Fibroblast of upper back skin (primary cell): ENCODE measurements at places on chromosomes 13 and 19.

DNA sequence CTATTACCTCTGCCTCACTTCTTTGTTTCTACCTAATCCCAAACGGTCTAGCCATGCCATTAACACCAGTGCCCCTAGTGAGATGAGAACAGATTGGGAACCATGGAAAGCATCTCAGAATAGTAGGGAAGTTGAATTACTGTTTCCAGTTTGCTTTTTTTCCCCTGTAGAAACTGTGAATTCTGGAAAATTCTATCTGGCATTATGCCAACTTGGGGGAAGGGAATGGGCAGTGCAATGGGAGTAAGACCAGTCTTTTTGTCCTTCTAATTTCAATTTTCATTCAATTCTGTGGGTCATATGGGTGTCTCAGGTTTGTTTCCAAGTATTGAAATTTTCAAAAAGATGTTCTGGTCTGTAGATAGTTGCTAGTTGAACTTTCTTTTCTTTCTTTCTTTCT is 1666.1 kb downstream of the SLITRK1 start:
- DNase-seq = no peak

GRCh38 chr19:50478901-50479715 is 2.5 kb upstream of the GARIN5A start:
- peak; percentile 15 for DNase-seq

- DNase-seq = no peak
Observed at GRCh38 chr19:50553134-50553703, 15.0 kb downstream of the LRRC4B start.

DNA sequence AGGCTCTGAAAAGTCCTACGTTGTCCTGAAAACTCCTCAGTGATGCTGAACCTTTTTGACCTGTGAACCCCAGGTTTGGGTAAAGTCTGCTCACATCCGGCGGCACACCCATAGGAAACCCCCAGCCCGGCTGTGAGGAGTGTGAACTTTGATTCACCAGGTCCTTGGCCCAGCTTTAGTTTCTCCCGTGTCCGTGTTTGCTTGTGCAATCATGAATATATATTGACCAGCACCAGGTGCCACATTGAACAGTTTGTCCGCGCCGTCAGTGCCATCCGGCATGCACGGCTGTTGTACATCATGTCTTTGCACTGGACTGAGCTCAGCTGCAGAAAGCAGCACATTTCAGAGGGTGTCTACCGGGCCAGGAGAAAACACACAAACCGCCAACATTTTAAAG is 45.3 kb downstream of the NFIC start:
- DNase-seq = no peak

DNA sequence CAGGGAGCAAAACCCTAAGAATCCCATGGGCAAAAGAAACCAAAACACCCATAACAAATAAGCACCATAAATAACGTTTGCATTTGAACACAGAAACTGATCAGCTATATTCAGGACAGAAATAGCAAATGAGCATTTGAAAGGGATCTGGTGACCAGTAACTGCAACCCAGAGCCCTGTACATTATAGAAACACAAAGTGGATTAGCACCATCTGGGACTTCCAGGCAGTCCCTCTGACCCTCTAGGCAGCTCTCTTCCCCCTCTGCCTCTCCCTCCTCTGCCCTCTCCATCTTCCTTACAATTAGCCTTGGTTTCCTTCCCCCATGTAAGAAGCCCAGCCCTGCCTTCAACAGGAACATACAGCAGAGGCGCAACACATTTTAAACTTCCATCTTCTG is 215.0 kb downstream of the DCLK1 start:
- DNase-seq = no peak

- DNase-seq = peak; percentile 36
Observed at GRCh38 chr13:49454388-49455006, 10.4 kb downstream of the SETDB2 start.

- no peak for DNase-seq
Observed at GRCh38 chr13:43289470-43290255, 266.3 kb downstream of the DNAJC15 start.

DNA sequence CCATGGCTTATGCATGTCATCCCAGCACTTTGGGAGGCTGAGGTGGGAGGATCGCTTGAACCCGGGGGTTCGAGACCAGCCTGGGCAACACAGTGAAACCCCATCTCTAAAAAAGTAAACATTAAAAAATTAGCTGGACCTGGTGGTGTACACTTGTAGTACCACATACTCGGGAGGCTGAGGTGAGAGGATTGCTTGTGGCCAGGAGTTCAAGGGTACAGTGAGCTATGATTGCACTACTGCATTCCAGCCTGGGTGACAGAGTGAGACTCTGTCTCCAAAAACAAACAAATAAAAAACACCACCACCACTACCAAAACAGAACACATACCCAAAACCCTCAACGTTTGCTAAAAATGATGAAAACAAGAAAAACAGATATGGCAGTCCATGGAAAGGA is 15.9 kb downstream of the FBXO17 start:
- DNase-seq = no peak

GRCh38 chr13:111304603-111305289 is 15.7 kb upstream of the TEX29 start:
- no peak for DNase-seq

GRCh38 chr13:91196958-91197357 is 150.5 kb upstream of the MIR17HG start:
- no peak for DNase-seq
